ENCODE measurements at places on chromosomes 5 and 9.

GRCh38 chr9:91647371-91647770, 223.7 kb upstream of the NFIL3 start:
- no peak for DNase-seq

DNA sequence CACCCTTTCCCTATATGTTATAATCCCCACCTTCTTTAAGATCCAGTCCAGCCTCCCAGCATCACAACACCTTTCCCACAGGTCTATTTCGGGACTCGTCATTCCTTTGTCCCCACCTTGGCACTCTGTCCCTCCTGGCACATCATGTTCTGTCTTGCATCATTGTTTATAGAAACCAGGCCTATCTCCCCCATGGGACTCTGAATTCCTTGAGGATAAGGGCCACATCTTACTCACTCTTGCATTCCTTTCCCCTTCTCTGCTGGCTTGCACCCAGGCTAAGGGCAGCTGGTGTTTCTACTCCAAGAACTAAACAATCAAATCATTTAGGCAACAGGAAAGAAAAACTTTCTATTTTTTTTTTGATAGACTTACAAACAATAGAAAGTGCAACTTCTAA, 205.7 kb downstream of the AGTPBP1 start:
- DNase-seq, result no peak

DNA sequence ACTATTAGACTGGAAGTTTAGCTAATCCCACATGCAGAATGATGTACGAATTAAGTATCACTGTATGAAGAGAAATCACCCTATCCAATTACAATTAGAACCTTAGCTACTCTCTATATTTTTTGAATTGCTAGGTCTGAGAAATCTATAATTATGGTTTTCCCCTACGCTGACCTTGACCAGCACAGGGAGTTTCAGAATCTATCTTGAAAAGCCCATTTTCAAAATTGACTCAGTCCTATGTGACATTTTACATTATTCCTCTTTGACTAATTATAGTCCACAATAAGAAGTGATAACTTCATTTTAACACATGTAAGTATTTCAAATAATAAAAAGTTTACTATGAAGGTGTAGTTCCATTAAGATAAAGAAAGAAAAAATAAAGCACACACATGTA, 21.5 kb downstream of the NUDT12 start:
- no peak for DNase-seq

DNA sequence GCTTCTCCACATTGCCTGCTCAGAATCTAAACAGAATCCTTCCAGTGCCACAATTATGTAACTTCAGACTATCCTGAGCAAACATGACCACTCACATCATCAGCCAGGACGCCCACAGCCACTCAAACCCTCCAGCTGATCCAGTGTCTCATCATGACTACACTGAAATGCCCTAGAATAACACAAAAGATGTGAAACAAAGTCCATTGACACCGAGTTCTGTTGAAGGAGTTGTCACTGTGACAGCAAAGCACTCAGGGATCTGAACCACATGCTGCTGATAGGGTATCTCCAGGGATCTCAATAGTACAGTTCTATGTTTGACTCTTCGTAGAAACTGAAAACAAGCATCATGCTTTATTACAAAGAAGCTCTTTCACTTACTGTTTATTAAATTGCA, 150.2 kb downstream of the GABBR2 start:
- no peak for DNase-seq

GRCh38 chr9:75378036-75378435, 289.7 kb downstream of the OSTF1 start:
- no peak for DNase-seq

DNA sequence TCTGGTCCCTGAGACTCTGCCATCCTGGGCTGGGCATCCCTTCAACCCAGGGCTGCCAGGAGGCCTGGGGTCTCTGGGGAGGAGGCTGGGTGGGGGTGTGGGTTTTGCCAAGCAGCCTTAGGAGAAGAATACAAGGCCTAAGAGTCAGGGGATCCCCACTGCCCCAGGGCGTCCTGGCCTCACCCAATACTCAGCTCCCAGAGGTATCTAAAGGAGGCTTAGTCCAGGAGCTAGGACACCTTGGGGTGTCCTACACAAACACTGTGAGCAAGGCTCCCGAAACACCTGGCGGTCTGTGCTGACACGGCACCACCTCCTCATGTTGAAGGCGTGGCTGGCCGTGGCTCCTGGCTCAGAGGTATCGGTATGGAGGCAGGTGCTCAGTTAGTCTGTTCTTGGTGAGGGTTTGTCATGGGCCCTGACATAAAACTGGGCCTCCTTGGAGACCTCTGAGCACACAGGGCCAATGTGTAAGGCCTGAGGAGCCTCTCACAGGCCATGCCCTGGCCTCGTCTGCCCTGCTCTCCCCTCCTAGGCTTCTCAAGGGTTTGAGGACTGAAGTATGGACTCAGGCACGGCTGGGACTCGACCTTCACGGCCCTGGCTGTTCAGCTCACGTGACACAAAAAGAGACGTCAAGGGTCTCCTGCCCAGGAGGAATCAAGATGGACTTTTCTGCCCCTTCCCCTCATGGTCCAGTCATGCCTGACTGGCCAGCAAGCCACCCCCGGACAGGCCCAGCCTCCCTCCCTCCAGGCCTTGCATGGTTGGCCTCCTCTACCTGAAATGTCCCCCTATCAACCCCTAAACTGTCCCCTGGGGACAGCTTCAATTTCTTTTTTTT, 277.3 kb downstream of the FSTL4 start:
- DNase-seq, result no peak

Data from nucleus accumbens (tissue), 56 donors.